ENCODE measurements at places on chromosomes 11 and 22.

GRCh38 chr22:35440129-35440528 lies 40.2 kb downstream of the MCM5 start:
- DNase-seq: no peak

GRCh38 chr11:78823588-78823987 lies 248.9 kb upstream of the NARS2 start:
- DNase-seq: no peak

GRCh38 chr11:43830928-43831440 lies 49.6 kb upstream of the ALKBH3 start:
- no peak for DNase-seq

DNA sequence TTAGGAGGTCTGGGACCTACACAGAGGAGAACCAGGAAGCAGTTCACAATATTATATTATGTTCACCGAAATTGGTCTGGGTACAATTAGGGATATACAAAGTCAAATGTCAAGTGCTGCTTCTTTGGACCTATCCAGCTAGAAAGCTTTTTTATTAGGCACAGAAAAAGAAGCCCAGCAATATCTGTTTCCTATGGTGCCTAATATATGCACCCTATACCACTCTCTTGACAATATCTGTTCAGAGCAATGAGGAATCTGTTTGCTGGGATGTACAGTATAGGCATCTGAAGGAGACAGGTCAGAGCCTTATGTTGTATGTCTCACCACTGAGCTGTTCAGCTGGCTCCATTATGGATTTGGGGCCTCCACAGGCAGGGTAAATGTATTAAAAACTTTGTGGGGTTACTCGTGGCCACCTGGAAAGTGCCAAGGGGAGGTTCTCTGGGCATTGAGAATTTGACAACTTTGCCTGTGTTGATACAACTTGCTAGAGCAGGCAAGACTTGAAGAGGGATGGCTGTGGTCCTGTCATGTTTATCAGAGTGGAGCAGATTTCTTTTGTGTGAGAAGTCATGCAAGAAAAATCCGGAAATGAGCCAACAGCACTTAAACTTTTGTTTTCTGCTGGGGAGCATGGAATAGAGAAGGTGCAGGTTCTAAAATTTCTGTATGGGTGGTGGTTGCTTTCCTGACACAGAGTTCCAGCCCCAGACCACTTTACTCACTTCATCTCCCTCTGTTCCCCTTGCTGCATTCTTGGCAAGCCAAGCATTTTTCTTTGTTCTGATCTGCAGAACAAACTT lies 10.1 kb downstream of the STIM1 start:
- no peak for DNase-seq

DNA sequence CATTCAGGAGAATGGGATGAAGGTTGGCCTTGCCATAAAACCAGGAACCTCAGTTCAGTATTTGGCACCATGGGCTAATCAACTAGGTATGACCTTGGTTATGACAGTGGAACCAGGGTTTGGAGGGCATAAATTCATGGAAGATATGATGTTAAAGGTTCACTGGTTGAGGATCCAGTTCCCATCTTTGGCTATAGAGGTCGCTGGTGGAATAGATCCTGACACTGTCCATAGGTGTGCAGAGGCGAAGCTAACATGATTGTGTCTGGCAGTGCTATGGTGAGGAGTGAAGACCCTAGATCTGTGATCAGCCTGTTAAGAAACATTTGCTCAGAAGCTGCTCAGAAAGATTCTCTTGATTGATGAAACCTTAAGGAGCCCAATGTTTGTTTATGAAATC lies 5.7 kb downstream of the NF2 start:
- no peak for DNase-seq

DNA sequence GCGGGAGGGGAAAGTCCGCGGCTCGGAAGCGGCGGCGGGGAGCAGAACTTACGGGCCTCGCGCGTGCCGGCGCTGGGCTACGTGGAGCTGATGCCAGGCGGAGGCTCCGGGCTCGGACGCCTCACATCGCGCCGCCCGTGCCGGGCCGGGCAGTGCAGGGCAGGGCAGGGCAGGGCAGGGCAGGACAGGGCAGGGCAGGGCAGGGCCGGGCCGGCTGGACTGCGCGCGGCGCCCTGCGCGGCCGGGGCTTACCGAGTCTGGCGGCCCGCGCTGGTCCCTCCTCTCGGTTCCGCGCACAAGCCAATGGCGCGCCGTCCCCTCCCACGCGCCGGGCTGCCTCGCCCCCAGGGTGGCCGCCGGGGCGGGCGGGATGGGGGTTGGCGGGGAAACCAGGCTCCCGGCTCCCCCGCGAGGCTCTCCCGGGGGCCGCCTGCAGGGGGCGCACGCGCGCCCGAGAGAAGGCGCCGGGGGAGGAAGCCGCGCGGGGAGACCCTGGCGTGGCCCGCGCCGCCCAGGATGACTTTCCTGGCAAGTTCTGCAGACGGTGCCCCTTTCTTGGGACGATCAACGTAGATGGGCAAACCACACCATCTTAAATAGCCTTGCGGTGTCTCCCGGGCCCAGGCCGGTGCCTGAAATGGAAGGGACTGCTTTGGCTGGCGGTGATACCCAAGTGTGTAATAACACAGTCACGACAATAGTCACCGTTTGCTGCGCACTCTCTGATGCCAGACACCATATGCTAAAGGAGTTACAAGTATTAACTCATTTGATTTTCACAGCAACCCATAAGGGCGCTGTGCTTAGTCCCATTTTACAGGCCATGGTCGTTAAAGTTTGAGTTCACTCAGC lies at the start of gene TP53I11:
Gene TP53I11, minus strand, starts transcription at position 259 of the 852 bp plus-strand sequence. CDS start 12,548 bp downstream, outside the sequence.
- peak; percentile 13 for DNase-seq
